ENCODE measurements at places on chromosomes 7 and 10. TPM values are rescaled to one million over a fixed set of nuclear protein-coding genes. Genes with fewer than 3 reads are reported as not detected.

- no peak for DNase-seq
These were observed 8.0 kb downstream of the ELFN1 start for GRCh38 chr7:1678081-1678543.

The NUDT13 gene
- 2.0 TPM for total RNA-seq

DNA sequence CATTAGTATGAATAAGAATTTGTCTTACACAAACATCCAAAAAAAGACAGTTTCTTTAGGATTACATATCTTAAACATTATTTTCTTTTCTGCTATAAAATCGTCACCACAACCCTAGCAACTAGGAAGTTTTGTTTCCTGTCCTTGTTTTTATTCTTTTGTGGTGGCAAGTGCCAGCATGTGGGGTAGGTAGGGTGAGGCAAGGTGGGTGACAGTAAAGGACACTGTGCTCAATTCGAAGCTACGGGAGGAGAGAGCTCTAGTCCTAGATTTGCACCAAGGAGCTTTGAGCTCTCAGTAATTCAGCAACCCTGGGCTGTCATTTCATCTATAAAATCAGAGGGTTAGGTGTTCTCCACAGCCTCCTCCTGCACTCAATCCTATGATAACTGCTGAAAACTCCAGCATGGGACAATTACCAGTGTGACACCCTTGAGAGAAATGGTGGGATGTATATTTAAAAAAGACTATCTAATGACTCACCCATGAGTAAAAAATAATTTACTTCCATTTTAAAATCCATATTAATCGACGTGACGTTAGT lies 187.1 kb downstream of the FAM107B start:
- DNase-seq, result no peak

The ZNF800 gene
- total RNA-seq, result 6.2 TPM

The PDE6C gene
- total RNA-seq, result not detected

The AFAP1L2 gene
- 5.0 TPM for total RNA-seq

- DNase-seq, result no peak
These were observed 8.9 kb downstream of the PRRT4 start for GRCh38 chr7:128352636-128353035.

The EBF3 gene
- 1.1 TPM for total RNA-seq

DNA sequence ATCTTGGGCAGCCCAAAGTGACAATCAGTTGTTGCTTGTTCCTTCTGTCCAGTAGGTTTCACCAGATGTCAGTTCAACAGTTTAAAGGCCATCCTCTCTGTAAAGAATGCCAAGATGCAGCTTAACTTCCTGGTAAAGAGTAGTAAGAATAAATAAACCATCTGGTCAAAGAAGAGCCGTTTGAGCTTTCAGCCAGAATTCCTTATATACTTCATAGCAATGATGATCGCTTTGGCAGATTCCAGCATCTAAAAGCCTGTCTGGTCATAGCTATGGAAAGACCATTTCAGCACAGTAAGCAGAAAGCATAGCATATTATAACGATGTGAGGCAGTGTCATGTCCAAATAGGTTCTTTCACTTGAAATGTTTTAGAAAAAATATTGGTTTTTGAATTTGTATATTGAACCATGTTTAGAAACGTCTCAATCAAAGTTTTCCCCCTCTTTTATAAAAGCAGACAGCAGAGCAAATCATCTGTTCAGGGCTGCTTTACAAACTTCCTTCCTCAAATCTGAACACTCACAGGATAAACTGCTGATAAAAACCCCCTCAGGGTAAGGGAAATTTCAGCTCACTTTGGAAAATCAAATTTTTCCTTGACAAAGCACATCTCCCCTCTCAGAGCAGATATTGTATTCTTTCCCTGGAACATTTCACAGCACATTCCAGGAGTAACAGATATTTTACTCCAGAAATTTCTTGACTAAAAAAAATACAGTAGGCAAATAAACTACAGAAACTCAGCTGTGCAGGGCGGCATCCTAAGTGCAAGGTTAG lies 184.1 kb downstream of the NOC3L start:
- no peak for DNase-seq

The NPSR1 gene
- not detected for total RNA-seq

DNA sequence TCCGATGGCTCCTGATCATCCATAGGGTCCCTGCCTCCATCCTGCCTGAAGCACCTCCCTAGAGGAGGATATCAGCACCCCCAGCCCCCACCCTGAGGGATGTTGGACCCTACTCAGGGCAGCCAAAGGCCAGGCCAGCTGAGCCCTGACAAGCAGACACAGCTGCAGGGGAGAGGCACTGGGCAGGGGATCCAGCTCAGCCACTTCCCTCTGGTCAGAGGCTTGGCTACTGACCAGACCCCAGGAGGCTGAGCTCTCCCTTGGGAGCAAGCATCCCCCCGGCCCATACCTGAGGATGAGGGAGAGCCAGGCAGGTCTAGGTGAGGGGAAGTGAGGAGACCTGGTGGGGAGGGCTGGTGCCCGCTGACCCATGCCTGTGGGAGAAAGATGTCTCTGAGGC lies 6.6 kb downstream of the LDB3 start:
- no peak for DNase-seq

DNA sequence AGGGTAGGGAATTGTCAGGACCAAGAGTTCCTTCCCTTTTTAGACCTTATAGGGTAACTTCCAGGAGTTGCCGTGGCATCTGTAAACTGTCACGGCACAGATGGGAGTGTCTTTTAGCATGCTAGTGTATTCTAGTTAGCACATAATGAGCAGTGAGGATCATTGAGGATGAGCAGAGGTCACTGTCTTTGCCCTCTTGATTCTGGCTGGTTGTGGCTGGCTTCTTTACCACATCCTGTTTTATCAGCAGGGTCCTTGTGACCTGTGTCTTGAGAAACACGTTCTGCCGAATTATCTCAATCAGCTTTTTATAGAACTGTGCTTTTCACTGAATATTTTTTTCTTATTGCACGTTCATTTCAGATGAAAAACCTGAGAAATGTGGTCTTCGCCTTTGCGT lies 41.5 kb downstream of the MINPP1 start:
- DNase-seq, result no peak
